ENCODE measurements at places on chromosomes 4 and X. TPM values are rescaled to one million over a fixed set of nuclear protein-coding genes. Genes with fewer than 3 reads are reported as not detected.

The TSPYL2 gene
- total RNA-seq: 37.6 TPM

The MAGEE1 gene
- 3.9 TPM for total RNA-seq

The CPXCR1 gene
- total RNA-seq: not detected

The SHOX gene
- total RNA-seq: not detected

The PPP2R2C gene
- not detected for total RNA-seq

The RNF128 gene
- total RNA-seq: not detected

The ATP1B4 gene
- not detected for total RNA-seq

The SCRG1 gene
- not detected for total RNA-seq

The ADAM29 gene
- not detected for total RNA-seq

The USP17L11 gene
- not detected for total RNA-seq

The CCDC158 gene
- not detected for total RNA-seq

The ACOX3 gene
- 18.2 TPM for total RNA-seq

The PDGFRA gene
- not detected for total RNA-seq

The IKBKG gene
- total RNA-seq: 32.1 TPM

The USP51 gene
- 1.1 TPM for total RNA-seq

The TCEAL5 gene
- total RNA-seq: not detected

The HPSE gene
- 7.6 TPM for total RNA-seq

The GPR82 gene
- total RNA-seq: 0.34 TPM

The ATP2B3 gene
- total RNA-seq: not detected

The FRMPD3 gene
- not detected for total RNA-seq
